Urinary bladder (tissue), 4 donors: ENCODE measurements at places on chromosomes 5 and 9. TPM values are rescaled to one million over a fixed set of nuclear protein-coding genes. Genes with fewer than 3 reads are reported as not detected.

DNA sequence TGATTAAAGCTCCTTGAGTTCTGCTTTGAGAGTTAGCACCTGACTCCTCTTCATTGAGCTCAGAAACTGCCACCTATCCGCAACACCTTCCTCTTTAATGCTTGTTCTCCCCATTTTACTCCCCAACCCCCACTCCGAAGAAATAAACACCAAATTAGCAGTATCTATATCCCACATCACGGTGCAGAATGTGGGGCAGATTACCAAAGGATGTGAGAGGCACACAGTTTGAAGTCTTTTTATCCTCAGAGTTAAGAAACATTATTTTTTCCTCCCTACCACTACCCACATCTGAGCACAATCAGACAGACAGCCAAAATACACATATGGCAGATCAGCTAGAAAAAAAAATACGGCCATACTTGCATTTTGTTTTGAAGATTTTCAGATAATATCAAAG lies 26.1 kb upstream of the IL7R start:
- DNase-seq: no peak

GRCh38 chr5:6790346-6790865 lies 77.2 kb downstream of the TENT4A start:
- no peak for DNase-seq

DNA sequence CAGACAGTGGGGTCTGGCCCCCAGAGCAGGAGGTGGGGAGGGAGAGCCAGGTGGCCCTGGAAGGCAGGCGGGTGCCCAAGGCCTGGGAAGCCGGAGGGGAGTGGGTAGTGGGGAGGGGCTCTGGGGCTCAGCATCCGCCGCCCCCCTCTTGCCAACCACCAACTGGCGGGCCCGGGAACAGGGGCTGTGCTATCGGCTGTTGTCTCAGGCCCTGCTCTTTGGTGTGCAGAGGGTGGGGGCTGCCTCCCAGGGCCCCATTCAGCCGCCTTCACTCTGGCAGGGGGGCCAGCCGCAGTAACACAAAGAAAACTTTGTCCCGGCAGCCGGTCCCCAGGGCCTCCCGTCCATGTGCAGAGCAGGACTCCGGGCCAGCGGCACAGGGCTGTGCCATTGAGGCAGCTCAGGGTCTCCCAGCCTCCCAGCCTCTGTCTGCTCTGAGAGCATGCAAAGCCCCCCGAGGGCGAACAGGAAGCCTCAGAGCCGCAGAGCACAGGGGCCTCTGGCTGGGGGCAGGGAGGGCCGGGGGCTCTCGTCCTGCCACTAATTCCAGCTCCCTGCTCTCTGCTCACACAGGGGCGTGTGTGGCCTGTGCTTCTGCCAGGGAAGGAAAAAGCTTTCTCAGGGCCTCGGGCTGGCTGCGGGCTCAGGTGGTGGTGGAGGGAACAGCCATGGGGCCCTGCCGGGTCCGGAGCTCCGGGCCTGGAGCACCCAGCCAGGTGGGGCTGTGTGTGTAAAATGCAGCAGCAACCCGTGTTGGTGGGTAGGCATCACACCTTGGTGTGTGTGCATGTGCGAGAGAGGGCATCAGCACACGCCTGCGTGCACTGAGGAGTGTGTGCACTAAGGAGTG lies 54.2 kb upstream of the NOTCH1 start:
- DNase-seq: no peak

DNA sequence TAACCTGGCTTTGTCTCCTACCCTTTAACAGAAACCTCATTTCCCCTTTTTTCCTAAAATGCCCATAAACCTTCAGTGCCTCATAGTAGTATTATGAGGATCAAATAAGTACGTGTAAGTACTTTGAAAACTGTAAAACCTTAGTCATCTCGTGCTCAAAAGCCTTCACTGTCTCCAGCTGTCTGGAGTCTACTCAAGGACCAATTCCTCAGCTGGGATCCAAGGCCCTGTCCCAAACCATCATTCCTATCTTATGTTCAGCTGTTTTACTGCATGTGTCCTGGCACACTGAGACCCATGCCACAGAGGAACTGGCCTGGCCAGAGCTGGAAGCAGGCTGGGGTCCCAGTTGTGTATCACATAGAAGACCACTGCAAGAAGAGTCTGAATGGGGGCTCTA lies 15.9 kb downstream of the ADAMTSL1 start:
- DNase-seq: no peak

DNA sequence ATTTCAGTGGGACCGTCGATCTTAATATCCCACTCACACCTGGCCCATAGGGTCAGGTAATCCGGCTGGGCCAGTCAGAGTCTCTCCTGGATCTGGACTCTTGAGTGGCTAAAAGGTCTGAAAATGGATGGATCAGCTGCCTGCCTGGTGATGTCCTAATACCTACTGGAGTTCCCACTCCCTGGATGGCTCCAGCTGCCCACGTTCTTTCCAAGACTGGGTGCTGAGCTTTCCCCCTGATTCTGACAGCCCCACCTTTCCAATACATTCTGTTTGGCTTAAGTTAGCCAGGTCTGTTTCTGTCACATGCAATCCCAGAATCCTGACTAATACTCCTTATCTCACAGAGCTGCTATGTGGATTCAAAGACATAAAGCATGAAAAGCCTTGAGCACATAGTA lies 10.2 kb downstream of the SH3PXD2B start:
- DNase-seq: no peak

GRCh38 chr9:36358486-36358885 lies 41.6 kb downstream of the RNF38 start:
- no peak for DNase-seq

PCDHGA6 gene
- 9.6 TPM for total RNA-seq

STX17 gene
- total RNA-seq: 42.8 TPM

GRCh38 chr9:19481971-19482404 lies 73.2 kb downstream of the ACER2 start:
- no peak for DNase-seq

- DNase-seq: no peak
These were observed 422.9 kb downstream of the DTWD2 start for GRCh38 chr5:118565335-118565971.

GRCh38 chr9:74132986-74133385 lies 364.1 kb upstream of the RORB start:
- DNase-seq: no peak

DNA sequence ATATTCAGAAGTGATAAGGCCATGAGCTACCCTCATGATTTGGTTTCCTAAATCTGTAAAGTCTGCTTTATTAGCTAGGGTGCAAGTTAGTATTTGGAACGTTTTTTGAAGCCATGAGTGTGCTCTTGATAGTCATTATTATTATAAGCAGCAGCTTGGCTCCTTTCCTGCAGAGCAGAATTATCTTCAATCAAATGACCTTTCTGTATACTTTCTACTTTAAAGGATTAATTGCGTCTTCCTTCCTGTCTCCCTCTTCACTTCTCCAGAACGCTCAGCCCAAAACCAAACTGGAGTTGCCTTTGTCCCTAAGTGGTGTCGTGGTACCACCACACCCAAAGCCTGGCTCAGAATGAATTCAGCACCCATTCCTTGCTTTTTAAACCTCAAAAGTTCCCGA lies 211.3 kb downstream of the ARHGAP26 start:
- DNase-seq: no peak

DNA sequence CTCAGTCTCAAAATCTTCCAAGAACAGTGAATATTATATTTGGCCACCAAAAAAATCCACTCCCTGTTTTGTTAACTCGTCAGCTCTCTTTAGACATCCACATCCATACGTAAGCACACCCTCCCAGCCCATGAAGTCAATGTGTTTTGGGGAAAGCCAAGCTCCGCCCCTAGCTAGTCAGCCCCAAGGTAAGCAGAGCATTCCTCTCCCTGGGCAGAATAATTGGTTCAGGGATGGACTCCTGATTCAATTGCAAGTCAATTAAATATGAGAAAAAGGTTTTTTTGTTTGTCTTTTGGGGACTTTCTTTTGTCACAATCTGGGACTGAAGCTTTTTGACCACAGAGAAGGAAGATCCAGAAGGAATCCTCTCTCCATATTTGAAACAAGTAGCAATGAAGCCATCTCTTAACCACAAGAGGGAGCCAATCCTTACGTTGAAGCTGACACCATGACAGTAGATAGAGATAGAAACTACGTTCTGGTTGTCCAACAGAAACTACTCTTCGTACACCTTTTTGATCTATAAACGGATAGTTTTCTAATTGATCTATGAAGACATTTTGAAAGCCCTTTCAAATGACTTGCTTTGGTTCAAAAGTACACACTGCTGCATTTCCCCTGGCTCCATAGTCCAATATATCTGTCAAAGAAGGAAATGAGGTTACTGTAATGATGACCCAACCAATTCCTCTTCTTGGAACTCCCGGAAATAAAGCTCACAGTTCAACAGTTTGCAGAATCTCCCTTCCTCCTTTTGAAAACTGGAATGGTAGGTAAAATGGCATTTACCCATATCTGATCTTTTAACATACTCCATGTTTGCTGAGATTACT lies 166.4 kb downstream of the TLE1 start:
- DNase-seq: no peak

- no peak for DNase-seq
These were observed 105.6 kb upstream of the RASGRF2 start for GRCh38 chr5:80854583-80854982.

NCS1 gene
- total RNA-seq: 32.5 TPM

- no peak for DNase-seq
These were observed 23.9 kb downstream of the CLINT1 start for GRCh38 chr5:157835041-157835440.

DNA sequence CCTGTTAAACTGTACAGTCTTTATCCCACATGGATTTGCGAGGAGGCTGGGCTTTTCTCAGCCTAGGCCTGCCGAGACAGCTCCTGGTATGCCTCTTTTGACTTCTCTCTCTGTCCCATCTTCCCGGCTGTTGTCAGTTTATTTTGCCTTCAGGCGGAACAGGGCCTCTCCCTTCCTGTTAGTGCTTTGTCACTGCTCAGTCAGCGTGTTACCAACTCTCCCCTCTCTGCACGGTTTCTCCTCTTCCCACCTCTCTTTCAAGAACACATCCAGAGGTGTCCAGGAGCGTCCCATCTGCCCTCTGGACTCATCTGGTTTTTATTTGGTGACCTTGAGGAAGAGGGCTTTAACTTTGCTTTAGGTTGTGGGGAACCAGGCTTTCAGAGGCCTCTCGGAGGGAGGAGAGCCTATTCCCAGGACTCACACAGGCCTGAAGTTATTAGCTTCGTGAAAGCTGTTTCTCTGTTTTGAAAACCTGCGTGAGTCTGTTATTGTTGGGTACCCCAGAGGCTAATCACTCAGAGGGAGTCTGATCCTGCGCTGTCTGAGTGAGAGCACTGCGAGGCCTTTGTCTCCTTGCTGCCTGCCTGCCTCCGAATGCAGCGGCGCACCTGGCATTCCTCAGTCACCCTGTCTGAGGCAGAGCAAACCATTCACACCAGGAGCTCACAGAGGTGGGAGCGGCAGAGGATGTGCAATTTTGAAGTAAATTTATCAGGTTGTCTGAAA lies 234.4 kb upstream of the MPDZ start:
- DNase-seq: no peak

GRCh38 chr5:50663636-50664035 lies 2.8 kb upstream of the PARP8 start:
- no peak for DNase-seq

- no peak for DNase-seq
These were observed 617.8 kb upstream of the DMAC1 start for GRCh38 chr9:8417341-8417740.

HNRNPK gene
- total RNA-seq: 649 TPM

GRCh38 chr5:139246394-139246793 lies 47.1 kb upstream of the MATR3 start:
- no peak for DNase-seq

DNA sequence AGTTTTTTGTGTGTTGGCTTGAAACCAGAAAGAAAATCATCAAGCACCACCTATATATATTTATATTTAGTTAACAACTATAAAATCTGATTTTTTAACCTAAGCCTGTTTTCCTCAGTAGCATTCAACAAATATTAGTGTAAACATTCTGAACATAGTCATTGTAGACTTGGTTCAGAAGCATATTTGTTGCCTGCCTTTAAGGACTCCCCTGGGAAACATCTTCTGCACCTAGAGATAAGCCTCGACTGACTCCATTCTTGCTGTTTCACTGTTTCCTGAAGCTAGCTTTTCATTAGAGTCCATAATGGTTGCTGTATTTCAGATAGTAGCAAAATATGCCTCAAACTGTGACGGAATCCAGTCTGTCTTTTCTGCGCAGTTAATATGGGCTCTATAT lies 123.5 kb downstream of the TRIO start:
- no peak for DNase-seq

GFPT2 gene
- 14.9 TPM for total RNA-seq

- DNase-seq: no peak
These were observed 303.0 kb downstream of the MSX2 start for GRCh38 chr5:175027390-175027789.

DNA sequence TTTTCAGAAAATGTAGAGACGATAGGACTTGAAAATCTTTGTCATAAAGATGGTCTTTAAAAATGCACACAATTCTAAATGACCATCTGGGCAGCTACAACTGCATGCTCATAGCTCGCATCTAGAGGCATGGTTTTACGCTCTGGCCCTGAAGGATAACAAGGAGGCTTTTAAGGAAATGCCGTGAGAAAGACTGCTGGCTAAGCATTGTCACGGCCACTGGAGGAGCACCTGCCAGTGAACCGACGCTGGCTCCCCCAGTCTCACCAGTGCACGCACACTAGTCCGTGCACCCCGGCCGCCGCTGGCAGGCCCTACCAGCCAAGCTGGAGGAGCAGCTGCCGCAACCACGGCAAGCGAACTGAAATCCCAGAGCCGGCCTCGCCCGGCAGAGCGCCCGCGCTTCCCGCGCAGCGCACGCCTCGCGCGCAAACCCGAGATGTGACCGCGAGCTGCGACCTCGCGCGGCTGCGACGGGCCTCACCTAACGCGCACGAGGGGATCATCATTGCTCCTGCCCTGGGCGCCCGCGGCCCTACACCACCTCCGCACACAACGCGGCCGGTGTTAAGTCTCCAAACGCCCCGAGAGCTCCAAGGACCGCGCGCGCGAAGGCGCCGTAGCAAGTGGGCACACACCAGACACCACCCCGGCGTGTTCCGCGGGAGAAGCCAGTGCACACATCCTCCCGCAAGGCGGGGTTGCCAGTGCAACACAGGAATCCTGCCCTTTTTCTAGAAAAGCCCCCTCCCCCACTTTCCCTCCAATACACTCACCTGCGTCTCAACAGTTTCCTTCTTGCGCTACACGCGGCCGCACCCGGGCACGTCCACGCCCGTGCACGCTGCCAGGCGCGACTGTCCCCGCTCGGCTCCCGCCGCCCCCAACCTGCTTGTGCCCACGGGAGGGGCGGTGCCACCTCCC lies 5.3 kb downstream of the ELAVL2 start:
- DNase-seq: no peak

- no peak for DNase-seq
These were observed 11.1 kb downstream of the BRD3 start for GRCh38 chr9:134056483-134057306.

DNA sequence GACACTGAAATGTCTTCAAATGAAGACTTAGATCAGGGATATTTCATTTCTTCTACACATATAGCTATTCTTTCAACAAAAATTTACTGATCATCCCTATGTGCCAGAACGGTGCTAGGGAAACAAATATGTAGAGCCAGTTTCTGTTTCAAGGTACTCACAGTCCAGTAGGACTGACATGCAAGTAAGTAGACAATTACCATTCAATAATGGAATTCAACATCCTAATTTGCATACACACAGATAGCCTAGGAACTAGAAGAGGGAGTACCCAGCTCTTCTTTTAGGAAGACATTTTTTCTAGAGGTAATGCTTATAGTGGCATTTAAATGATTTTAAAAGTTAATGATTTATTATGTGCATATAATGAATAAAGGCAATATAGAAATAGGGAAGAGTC lies 388.8 kb downstream of the ZSWIM6 start:
- DNase-seq: no peak

OGN gene
- total RNA-seq: 822 TPM

NME5 gene
- total RNA-seq: 6.7 TPM

GRCh38 chr9:95177617-95178016 lies 139.9 kb downstream of the FANCC start:
- no peak for DNase-seq

OSMR gene
- total RNA-seq: 24.7 TPM

PFN3 gene
- total RNA-seq: not detected
